ENCODE measurements at places on chromosomes 4 and X.
A peak's percentile ranks its signal among the peaks of the same experiment; 100 is the strongest.

GRCh38 chrX:107752714-107753113 is 22.9 kb downstream of the TSC22D3 start:
- no peak for DNase-seq

- no peak for DNase-seq
Observed at GRCh38 chr4:20403846-20404245, 152.1 kb downstream of the SLIT2 start.

DNA sequence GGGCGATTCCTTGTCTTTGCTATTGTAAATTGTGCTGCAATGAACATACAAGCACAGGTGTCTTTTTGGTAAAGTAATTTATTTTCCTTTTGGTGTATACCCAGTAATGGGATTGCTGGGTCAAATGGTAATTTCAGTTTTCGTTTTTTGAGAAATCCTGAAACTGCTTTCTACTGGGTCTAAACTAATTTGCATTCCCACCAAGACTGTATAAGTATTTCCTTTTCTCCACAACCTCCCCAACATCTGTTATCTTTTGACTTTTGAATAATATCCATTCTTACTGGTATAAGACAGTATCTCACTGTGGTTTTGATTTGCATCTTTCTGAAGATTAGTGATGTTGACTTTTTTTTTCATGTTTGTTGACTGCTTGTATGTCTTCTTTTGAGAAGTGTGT is 2506.0 kb downstream of the PCDH7 start:
- DNase-seq, result no peak

- DNase-seq, result no peak
Observed at GRCh38 chr4:117455088-117455487, 369.7 kb upstream of the TRAM1L1 start.

- no peak for DNase-seq
Observed at GRCh38 chrX:40513012-40513411, 67.8 kb upstream of the ATP6AP2 start.

DNA sequence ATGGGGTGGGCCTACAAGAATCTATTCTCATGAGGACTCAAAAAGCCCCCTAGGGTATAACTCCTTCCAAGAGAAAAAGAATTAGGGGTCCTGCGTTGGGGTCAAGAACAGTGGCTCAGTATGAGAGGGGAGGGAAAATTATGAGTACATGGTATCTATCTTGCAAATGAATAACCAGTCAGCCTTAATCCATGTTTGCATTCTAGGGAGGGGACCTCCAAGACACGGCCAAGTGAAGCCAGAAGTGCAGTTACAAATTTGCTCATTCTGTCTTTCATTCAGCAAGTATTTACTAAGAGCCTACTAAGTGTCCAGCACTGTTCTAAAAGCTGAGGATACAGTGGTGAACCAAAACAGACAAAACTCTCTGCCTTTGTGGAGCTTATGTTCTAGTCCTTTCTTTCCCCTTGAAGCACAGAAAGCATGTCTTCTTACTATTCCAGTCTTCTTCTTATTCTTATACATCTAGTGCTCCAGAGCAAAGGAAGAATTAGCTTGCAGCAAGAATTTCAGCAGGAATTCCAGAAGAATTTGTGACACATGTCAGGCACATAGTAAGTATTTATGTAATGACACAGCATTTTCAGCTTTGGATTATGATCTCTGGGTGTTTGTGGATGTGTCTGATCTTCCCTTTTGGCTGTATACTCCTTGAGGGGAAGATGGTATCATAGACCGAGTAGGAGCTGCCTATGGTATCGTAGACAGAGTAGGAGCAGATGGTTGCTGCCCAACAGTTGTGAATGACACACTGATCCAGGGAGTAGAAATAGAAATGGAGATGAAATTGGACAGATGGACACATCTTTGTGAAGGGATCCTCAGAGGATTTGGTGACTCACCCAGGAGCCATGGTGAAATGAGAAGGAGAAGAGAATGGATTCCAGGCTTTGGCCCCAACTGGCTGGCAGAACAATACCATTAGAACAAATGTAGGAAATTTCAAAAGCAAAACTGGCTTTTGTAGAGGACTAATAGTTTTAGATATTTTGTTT is 75.9 kb downstream of the COQ2 start:
- no peak for DNase-seq

GRCh38 chr4:154487145-154487544 is 4.5 kb downstream of the DCHS2 start:
- DNase-seq, result no peak

DNA sequence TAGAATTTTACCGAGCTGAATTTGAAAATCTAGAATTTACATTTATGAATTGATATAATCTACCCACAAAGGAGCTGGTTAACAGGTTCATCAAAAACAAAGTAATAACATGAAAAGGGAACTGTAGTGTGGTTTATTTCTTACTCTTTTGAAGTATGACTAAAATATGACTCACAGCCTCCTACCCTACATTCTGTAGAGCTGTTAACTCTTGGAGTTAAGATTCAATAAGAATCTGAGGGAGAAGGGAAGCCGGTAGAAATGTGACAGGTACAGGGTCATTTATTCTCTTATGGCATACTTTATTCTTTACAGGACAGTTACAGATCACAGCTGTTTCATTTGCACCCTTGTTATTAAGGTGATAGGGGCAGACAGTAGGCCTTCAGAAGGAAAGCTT is 132.2 kb upstream of the FAM47B start:
- DNase-seq, result no peak

GRCh38 chr4:40719008-40719623 is 30.6 kb upstream of the NSUN7 start:
- peak; percentile 87 for DNase-seq

DNA sequence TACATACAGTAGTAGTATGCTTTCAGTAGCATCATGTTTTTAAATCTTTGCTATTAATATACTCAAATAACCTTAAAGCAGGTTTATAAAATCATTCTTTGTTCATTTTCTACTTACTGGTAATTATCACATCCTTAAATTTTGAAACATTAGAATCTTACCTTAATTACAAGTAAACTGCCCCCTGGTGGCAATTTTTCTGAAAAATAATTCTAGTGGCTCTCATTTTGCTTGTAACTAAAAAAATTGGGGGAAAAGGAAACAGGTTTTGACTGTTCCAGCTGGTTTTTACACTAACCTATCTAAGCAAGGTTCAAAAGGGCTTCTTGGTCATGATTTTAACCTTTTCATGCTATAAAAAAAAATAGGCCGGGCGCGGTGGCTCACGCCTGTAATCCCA is 18.5 kb upstream of the DCAF4L1 start:
- DNase-seq, result no peak

DNA sequence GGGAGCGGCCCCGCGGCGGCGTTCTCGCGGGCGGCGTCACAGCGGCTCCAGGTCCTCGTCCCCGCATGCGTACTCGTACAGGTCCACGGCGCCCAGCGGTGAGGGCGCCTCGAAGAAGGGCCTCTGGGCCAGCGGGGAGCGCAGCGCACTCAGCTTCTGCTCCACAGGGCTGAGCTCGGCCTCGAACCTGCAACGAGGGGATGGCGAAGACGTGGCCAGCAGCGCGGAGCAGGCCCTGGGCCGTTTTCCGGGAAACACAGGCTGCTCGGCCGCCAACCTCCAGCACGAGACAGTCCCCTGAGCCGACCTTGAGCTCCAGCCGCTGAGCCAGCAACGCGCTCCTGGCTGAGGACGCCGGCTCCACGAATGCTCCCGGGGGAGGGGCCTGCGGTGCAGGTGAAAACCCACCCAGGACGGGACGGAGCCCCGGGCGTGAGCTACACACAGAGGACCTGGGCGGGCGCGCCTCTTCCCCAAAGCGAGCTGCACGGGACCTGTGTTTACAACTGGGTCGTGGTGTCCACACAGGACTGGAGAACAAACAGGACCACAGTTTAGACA is 15.8 kb upstream of the GTPBP6 start:
- no peak for DNase-seq

DNA sequence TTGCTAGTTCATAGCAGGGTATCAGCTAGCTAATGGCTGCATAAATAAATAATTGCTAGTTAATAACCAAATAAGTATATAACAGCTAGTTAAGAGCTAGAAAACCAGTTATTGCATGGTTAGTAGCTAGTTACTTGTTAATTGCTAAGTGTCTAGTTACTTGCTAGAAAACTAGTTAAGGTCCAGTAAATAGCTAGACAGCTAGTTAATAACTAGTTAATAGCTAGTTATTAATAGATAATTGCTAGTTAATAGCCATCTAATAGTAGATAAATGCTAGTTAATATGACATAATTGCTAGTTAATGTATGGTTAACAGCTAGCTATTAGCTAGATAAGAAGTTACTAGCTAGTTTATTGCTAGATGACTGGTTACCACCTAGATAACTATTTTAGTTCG is 629.9 kb upstream of the CT83 start:
- DNase-seq, result no peak

DNA sequence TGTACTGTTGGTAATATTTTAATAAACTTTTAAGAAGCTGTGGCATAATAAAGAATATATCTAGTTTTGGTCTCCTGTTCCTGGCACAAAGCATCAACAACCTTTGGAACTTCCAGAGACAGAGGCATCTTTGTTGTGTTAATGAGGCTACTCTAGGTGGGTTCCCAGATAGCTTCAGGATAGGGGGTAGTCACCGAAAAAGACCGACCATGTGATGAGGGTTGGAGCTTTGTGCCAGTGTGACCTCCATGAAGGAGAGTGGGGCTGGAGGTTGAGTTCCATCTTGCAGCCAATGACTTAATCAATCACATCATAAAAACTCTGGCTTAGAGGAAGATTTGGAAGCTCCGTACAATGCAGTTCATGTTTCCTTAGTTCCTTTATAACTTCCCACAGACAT is 9.9 kb downstream of the PPAT start:
- no peak for DNase-seq

DNA sequence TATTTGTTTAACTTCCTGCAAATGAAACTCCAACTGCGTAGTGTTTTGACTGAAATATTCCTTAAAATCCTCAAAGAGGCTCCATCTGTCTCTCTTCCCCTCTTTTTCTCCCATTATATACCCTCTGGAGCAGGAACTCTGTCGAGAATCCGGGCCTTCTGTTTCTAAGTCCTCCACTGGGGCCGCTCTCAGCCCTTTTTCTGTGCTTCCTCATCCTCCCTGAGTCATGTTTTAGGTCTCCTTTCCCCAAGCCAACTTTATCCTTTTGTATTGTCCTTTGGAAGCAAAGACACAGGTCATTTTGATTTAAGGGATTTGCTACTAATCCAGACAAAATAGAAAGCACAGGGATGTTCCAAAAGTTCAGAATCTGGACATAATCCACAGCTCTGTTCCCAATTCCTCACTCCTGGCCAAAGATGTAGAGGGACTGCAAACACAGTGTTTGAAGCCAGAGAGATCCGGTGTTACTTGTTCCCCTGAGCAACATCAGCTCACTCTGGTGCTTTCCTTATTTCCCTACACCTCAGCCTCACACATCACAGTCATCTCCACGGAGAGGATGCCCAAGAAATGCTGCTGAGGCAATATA is 131.0 kb upstream of the KLF3 start:
- DNase-seq, result no peak

DNA sequence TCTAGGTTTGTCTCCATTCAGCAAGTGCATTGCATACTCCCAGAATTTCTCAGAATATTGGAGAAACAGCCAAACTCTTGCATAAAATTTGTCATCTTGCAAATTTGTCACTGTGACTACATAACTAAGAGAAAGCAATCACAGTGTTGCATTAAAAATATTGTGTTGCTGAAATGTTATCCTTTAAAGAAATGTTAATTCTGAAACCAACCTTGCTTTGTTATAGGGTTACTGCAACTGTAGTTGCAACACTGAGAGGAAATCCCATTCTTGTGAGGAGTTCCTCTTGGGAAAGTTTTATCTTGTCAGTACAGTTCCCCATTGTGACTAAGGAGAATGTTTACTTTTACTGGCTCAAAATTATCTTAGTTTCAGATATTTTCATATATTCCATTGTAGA is 20.9 kb downstream of the CYBB start:
- no peak for DNase-seq

- no peak for DNase-seq
Observed at GRCh38 chrX:24999511-24999910, 16.3 kb downstream of the ARX start.

DNA sequence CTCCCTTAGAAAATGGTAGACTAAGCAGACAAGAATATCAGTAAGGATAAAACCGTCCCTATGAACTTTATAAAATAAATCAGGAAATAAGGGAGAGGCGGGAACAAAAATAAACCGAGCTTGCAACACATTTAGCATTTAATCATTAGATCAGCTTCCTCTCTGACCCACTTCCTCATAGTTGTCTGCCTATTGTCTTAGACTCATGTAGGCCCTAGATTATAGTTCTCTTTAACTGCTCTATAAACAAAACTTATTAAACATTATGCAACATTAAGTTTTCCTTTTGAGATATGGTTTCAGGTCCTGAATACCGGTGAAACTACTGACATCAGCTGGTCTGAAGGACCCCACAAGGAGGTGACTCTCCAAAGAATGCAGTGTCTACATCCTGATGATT is 15.8 kb upstream of the SRD5A3 start:
- DNase-seq, result no peak

DNA sequence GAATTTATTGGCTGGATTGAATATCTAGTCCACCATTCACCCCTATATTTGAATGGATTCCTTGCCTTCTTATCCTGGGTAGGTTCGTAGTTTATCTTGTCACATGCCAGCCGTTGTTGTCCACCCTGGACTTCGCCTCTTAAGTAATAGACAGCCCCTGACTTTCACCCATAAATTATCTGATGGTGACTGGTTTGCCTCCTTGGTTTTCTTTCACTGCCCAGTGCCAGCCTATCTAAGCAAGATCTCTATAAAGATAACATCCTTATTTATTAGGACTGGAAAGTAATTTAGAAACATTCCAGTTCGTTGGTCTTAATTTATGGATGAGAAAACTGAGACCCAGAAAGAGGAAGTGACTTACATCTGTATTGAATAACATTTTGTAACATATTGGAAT is 410.3 kb downstream of the RPA4 start:
- no peak for DNase-seq

DNA sequence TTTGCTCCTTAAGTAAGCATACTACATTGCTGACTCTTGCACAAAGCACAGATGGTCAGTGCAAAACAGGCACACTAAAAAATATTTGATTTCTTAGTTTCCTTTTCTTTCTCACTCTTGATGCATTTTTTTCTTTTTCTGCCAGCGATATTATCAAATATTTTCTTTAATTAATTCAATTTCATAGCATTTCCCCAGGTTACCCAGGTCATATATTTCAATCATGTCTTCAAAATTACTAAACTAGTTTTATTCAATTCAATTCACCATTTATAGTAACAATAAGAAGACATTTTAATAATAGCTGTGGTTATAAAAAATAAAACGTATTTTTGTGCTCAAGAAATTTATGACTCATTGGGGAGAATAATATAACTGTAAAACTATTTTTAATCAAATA is 421.2 kb downstream of the GASK1B start:
- DNase-seq, result no peak

DNA sequence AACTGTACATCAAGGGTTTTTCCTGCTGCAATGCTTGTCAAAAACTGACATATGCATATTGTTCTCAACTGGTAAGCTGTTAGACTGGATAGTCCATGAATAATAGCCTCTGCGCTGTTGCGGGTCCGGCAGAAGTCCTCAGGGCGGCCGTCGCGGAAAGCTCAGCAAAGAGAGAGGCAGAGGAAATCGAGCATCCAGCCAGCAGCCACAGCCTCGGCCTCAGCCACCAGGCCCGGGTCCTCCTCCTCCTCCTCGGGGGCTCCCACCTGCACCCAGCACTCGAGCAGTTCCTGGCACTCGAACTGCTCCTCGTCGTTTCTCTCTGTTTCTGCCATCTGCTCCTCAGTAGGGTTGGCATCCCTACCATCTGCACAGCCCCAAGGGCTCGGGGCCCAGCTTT is 53.7 kb downstream of the UPRT start:
- no peak for DNase-seq

Measured in NCI-H526 treated with DMSO at 0.1 percent for 48 hours (cell line).